GM23248 (cell line): ENCODE measurements at places on chromosomes 16 and 17. TPM values are rescaled to one million over a fixed set of nuclear protein-coding genes. Genes with fewer than 3 reads are reported as not detected.
A peak's percentile ranks its signal among the peaks of the same experiment; 100 is the strongest.

DNA sequence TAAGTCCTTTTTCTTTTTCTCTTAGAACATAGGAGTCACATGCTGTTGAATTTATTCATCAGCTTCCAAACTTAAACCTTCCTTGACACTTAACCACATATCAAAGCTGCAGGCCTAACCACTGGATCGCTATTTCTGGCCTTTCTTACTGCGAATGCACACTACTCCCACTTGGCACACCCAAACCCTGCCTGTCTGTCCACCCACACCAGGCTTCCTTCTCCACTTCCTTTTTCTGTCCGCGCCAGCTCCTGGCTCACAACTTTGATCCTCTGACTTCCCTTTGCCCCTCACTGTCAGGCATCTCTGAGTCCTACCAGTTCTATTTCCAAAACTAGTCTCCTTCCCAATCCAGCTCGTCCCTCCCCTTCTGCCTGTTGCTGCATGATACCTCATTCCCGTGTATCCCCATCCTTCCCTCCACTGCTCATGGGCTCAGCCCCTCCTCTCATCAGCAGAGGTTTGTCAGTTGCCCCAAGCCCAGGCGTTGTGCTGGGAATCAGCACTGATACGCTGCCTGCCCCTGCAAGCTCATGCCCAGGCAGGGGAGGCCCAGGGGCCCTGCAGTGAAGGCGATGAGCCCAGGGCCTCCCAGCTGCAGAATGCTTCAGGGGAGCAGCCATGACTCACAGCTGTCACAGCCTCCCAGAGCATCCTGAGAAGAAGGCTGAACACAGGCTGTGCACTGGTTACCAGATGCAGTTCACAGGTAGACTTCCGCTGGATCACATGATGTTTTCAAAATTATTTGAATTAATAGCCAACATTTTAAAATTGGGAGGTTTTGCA, 179.8 kb downstream of the KATNIP start:
- DNase-seq, result no peak

- DNase-seq, result no peak
Measured at GRCh38 chr17:15882058-15882720, 62.7 kb upstream of the ADORA2B start.

- DNase-seq, result peak; percentile 1
Measured at GRCh38 chr16:22938647-22939046, 124.7 kb downstream of the HS3ST2 start.

Gene PGP
- 10.1 TPM in 2 replicates for polyA plus RNA-seq
